ENCODE measurements at places on chromosomes 1 and 21. TPM values are rescaled to one million over a fixed set of nuclear protein-coding genes. Genes with fewer than 3 reads are reported as not detected.

Gene INKA2
- 2.3 TPM for total RNA-seq

Gene PRAMEF25
- not detected for total RNA-seq

Gene LENEP
- total RNA-seq: not detected

Gene C1orf141
- total RNA-seq: not detected

Gene SERINC2
- 31.2 TPM for total RNA-seq

Gene CD1D
- total RNA-seq: 0.04 TPM

Gene IQGAP3
- total RNA-seq: 17.9 TPM

Gene GNG12
- 74.5 TPM for total RNA-seq

Gene SGIP1
- total RNA-seq: not detected

Gene CELF3
- total RNA-seq: not detected

Gene CRNN
- not detected for total RNA-seq

Gene ANGPTL3
- not detected for total RNA-seq

Gene TP73
- 0.98 TPM for total RNA-seq

Gene MAN1A2
- total RNA-seq: 9.9 TPM

Gene ELOVL1
- 151 TPM for total RNA-seq

Gene RGS13
- total RNA-seq: not detected

Gene OBSCN
- total RNA-seq: 3.8 TPM

Gene C8A
- not detected for total RNA-seq

Gene KIF26B
- total RNA-seq: 0.09 TPM

Gene MEX3A
- total RNA-seq: 0.76 TPM

Data from A549 treated with dexamethasone at 1 μM for 4 hours (cell line).